ENCODE measurements at places on chromosomes 3 and 15.

GRCh38 chr3:71583566-71584393 is at the start of gene FOXP1:
FOXP1 (minus strand) TSS chr3:71583728; CDS start chr3:71198381, 385,347 bp downstream.
- peak; percentile 82 for DNase-seq

DNA sequence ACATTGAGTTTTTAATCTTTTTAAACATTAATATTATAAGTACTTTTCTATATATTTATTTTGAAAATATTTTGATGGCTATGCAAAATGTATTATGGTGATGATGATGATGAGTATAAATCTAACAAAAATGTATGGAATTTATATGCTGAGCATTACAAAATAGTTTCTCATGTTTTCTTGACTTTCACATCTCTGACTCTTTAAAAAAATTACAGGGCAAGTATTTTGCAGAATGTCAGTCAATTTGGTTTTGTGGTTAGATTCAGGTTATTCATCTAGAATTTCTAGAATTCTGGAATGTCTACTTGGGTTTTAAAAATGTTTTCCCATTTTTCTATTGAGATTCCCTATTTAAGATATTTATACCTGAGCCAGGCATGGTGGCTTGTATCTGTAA is 41.7 kb upstream of the ANP32A start:
- no peak for DNase-seq

GRCh38 chr15:57216288-57216687 is 160.0 kb upstream of the CGNL1 start:
- peak; percentile 40 for DNase-seq

- no peak for DNase-seq
Observed at GRCh38 chr3:7205535-7205934, 344.6 kb downstream of the GRM7 start.

DNA sequence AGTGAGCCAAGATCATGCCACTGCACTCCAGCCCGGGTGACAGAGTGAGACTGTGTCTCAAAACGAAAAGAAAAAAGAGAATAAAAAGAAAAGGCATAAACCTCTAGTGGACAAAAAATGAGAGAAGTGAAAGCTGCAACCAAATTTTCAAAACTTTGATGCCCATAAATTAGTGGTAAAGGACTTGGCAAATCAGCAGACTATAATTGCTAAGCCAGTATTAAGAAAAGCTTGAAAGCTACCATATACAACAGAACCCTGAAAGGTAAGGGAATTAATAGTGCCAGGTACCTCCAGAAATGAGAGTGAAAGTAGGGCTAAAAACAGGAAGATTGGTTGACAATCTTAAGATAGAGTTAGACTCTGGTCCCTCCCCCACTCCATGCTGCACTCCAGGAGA is 32.9 kb upstream of the SLC22A13 start:
- DNase-seq, result no peak

DNA sequence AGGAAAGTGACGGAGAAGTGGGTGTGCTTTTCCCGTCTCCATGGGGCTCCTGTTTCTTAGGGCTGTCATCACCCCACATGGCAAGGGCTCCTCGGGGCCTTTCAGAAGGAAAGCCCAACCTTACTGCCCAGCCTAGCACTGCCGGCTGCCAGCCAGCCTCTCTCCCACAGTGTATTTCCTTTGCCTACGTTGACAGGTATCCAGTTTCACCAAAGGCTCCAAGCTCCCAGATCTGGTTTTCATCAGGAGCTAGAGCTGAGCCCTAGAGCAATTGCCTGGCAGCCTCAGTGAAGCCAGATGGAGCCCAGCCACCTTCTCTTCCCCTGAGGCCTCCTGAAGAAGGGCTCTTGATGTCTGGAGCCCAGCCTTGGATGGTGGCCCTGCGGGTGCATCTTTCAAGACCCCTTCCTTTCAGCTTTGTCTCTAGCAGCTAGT is 20.2 kb downstream of the CRABP1 start:
- DNase-seq, result no peak

- peak; percentile 53 for DNase-seq
Observed at GRCh38 chr3:155870945-155871745, 695 bp downstream of the GMPS start.

- no peak for DNase-seq
Observed at GRCh38 chr15:55784286-55784685, 41.3 kb upstream of the PRTG start.

DNA sequence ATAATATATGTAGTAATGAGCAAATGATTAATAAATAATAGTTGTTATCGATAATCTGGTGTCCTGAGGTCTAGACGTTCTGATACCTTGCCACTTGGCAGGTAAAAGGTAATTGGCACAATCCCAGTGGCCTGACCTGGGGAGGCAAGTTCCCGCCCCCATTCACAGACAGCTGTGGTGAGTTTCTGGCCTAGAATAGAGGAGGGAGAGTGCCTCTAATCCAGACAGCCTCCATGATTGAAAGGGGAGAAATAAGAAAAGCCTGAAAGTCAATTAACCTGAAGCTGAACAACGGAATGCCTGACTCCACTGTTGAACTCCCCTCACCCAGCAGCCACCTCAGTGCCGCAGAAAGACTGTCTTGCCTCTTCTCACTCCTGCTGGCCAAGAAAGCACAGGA is 38.1 kb upstream of the SV2B start:
- DNase-seq, result no peak

- DNase-seq, result peak; percentile 69
Observed at GRCh38 chr3:192917028-192917403, 640 bp downstream of the MB21D2 start.

GRCh38 chr3:153293265-153293664 is 131.2 kb downstream of the RAP2B start:
- DNase-seq, result no peak

GRCh38 chr3:133899311-133899710 is 3.6 kb upstream of the RAB6B start:
- no peak for DNase-seq

DNA sequence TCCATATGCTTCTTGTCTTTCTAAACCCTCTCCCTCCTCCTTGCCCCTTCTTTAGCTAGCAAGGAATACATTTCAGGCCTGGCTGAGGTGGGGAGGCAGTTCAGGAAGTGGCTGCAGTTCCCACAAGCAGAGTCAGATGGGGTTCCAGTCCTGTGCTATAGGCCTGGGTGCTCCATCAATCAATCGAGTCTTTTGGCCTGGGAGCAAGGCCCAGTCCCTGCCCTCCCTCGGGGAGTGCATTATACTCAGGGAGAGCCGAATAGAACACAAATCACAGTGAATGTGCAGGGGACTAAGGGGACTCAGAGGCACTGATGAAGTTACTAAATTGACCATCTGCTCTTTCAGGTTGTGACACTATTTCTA is 58.0 kb upstream of the HERC1 start:
- DNase-seq, result no peak

DNA sequence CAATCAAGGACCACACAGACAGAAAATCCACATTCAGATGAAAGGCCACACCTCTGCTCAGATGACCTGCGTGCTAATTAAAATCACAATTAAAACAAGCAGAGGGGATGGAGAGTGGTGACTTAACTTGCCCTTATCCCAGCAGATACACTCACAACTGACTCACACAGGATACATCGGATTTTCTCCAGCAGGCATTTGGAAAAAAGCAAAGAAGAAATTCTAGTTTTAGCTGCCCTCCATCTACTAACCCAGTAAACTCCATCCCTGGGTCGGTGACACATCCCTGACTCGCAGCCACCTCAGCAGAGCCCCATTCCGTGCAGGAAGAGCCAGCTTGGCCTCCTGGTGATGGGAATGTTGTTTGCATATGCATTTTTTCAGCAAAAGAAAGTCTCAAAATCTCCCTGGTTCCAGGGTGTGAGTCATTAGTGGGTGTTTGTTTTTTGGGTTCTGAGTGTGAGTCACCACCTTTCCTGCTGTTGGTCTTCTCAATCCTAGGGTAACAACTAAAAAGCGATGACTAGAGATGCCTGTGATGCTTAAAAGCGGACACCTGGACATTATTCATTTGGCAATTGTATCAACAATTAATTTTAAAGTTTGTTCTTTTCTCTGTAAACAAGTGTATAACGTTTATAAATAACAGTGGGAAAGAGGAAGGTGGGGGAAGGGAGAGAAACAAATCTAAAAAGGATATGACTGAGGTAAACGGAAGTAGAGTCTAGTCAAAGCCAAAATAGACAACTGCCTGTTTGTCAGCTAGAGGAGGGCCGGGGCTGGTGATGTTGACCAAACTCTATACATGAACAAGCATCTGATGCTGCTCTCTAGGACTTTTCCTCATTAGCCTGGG is 49.8 kb upstream of the SLC4A7 start:
- DNase-seq, result no peak

DNA sequence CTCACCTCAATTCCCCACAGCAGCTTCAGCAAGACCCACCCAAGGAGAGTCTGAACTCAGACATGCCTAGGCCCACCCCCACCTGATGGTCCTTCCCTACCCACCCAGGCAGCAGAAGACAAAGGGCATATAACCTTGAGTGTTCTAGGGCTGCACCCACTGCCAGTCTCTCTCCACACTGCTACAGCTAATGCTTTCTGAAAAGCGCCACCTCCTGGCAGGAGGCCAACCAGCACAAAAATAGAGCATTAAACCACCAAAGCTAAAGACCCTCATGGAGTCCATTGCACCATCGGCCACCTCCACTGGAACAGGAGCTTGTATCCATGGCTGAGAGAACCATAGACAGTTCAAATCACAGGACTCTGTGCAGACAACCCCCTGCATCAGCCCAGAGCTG is 11.3 kb upstream of the RPL39L start:
- DNase-seq, result no peak

DNA sequence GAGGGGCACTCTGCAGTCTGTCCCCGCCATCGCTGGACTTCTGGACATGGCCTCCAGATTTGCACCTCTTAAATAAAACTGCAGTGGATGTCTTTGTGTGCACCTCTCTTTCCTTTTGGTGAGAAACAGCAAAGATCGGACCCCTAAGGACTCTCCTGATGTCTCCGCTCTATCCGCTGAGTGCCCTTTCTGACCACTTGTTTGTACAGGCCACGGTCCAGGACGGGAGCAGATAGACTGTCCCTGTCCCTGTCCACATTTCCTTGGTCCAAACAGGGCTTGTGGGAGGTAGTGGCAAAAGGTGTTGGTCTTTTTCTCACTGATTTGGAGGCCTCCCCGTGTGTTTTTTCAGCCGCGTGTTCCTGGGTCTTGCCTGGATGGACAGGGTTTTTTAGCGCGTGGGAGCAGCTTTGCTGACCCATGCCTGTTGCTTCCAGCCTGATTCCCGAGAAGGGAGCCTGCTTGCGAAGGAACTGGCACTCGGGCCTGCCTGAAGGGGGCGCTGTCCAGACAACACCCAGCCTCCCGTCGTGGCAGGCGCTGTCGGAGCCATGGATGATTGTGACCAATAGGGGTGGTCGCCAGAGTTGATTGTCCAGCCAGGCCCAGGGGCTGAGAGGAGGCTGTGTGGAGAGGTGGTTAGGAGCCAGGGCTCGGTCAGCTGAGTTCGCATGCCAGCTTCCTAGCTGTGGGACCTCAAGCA is 13.2 kb upstream of the STAB1 start:
- no peak for DNase-seq

- no peak for DNase-seq
Observed at GRCh38 chr3:146334151-146334550, 83.2 kb upstream of the PLSCR4 start.

GRCh38 chr3:45509038-45509767 is 85.3 kb upstream of the LIMD1 start:
- no peak for DNase-seq

GRCh38 chr15:96232335-96232734 is 98.2 kb upstream of the NR2F2 start:
- no peak for DNase-seq

GRCh38 chr3:57896691-57897090 is 111.5 kb upstream of the FLNB start:
- DNase-seq, result no peak

DNA sequence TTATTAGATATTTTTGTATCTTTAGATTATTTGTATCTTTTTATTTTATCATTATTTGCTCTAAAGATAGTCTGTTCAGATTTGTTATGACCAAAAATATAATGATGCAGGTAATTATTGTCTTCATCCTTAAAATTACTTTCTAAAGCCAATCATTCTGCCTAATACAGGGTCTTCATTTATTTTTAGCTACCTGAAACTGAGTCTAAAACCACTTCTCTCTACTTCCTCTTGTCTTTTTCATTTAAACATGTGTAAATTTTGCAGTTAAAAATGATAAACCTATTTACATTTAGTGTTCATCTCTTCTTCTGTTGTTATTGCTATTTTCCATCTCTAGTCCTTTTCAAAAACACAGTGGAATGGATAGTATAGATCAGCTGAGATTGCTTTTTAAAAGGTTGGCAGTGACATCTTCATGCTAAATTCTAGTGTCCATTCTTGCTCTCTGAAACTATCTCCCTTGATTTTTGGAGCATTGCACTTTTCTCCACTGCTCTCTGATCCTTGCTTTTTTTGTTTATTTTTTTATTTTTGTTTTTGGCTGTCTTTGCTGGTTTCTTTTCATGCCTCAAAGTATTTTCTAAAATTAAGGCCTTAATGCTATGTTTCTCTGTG is 91.8 kb downstream of the UBE2E2 start:
- DNase-seq, result no peak

DNA sequence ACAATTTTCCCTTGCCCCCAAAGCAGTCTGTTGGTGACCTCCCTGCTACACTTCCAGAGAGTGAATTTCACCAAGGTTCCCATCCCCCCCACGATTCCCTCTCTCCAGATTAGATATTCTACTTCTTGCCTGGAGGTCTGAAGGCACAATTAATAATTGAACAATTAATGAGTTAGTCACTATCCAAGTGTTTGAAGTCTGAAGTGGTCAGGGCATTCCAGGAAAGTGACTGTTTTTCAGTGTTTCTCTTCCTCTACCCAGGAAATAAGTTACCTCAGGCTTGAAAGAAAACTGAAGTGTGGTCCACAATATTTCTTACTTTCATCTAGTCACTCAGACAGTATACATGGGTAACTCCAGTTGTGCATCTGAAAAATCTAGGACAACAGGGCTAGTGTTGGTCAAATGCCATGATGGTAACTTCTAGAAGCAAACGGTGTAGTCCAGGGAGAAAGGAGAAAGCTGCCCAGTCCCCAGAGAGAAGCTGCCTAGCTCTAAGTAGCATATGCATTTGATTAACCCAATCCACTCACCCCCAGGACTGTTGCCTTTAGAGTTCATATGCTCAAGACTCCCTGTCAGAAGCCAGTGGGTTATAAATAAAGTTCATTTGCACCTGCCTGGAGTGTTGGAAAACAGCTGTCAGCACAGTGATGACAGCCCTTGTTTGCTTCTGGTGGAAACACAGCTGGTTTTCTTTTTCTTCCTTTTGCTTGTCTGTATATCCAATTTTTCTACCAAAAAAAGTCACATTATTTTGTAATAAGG is 2.3 kb upstream of the TM4SF4 start:
- peak; percentile 56 for DNase-seq

- DNase-seq, result no peak
Observed at GRCh38 chr3:152610622-152611021, 224.3 kb upstream of the P2RY1 start.

- DNase-seq, result no peak
Observed at GRCh38 chr15:64483749-64484148, 23.4 kb downstream of the ZNF609 start.

DNA sequence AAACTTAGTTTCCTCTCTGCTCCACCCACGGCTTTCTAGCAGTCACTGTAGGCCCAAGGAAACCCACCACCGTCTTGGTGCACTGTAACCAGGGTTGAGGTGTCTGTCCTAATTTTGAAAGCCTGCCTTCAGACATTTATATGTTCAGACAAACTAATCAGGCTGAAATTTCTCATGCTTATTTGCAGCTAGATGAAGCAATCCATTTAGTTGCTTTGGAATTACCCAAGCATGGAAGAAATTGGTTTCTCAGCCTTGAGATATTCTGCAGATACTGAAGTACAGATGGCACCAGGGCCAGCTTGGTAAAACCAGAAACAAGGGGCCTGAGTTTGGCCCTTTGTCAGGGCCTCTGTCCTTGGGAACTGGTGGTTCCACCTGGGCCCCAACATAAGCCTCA is 105.4 kb downstream of the CACNA1D start:
- no peak for DNase-seq

Measured in hindlimb muscle (tissue), 1 donor.